Anterior cingulate cortex (tissue), 58 donors: ENCODE measurements at places on chromosomes 16 and 17.

GRCh38 chr17:37399265-37399803 lies 7.3 kb downstream of the ACACA start:
- no peak for DNase-seq

DNA sequence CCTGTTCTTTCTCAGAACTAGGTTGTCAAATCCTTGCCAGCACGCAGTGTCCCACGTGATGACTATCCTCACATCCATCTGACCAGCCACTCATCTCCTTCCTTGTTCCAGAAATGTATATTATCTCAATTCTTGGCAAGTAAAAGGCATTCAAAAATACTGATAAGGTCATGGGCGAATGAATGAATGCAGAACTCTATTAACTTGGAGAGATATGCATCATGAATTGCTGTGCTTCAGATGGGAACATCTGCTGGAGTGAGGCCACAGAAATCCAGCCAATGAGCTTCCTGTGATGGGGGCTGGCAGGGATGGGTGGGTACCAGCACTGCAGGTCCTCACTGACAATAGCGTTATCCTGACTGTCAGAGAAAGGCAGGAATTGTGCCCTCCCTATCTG lies 19.0 kb downstream of the FAHD1 start:
- no peak for DNase-seq

GRCh38 chr16:50674831-50675230 lies 6.3 kb downstream of the SNX20 start:
- DNase-seq, result no peak

DNA sequence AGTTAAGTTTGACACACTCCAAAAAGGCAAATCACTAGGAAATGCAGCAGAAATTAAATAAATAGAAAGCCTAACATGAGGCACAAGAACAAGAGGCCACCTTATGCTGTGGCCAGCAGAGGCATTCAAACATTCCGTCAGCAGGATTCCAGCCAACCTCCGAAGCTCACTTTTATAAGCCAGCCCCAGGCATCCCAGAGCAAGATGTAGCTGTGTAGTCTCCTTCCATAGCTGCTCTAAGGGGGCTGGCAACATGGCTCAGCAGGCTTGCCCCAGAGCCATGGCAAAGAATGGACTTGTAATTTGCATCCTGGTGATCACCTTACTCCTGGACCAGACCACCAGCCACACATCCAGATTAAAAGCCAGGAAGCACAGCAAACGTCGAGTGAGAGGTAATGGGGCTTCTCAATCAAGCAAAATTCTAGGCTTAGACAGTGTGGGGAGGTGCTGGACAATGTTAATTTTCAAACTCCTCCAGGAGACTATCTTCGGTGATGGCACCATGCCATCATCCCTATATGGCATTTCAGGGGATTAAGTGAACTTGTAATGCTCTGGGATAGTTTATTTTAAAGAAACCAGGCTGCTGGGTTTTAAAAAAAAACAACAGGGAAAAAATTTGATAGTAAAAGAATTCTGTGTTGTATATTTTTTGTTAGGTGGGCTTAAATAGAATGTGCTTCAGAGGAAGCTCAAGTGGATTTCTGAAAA lies at the start of gene CLEC3A:
CLEC3A (plus strand) TSS at position 202 of the 714 bp plus-strand sequence; CDS start at position 281, 79 bp downstream.
- DNase-seq, result no peak

GRCh38 chr16:19525385-19525723 lies 1.6 kb downstream of the CCP110 start:
- no peak for DNase-seq

DNA sequence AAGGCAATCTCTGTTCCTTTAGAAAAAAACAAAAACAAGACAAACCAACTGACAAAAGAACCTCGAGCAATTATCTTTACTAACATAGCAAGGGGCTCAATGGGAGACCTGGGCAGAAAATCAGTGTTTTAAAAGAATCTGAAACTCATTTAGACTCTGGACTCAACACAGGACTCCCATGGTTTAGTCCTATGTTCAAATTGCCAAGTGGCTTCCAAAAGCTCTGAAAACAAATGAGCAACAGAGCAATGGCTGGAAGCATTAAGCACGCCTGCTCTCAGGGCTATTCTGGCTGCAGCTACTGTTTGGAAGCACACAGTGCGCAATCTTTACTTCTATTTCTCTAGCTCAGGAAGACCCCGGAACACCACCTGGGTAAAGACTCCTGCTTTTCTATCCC lies 162.0 kb downstream of the AATF start:
- DNase-seq, result no peak
